Common myeloid progenitor, CD34-positive (primary cell): ENCODE measurements at places on chromosomes 12 and 14.

DNA sequence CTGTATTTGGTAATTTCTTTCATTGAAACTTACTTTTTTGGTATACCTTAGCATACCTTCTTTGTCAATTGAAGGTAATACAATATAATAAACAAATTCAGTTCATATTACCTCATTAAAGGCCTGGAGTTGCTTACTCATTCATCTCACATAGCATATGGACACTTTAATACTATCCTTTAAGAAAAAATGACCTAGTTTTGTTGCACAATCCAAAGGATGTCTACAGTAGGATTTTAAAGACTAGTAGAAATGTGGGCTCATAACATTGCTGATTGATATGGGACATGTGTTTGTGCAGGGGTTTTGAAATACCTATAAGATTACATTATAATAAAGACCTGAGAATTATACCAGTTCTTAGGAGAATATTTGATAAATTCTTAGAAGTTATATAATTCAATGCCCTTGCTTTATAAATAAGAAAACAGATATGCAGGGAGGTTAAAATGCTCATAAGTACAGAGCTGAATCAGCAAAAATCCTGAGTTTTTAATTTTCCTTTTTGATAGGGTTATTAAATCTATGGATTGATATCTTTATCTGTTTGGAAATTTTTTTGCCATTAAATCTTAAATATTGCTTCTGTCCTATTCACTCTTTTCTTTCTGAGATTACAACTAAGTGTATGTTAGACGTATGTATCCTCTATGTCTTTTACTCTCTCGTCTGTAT is 352.1 kb downstream of the ATP23 start:
- no peak for DNase-seq

DNA sequence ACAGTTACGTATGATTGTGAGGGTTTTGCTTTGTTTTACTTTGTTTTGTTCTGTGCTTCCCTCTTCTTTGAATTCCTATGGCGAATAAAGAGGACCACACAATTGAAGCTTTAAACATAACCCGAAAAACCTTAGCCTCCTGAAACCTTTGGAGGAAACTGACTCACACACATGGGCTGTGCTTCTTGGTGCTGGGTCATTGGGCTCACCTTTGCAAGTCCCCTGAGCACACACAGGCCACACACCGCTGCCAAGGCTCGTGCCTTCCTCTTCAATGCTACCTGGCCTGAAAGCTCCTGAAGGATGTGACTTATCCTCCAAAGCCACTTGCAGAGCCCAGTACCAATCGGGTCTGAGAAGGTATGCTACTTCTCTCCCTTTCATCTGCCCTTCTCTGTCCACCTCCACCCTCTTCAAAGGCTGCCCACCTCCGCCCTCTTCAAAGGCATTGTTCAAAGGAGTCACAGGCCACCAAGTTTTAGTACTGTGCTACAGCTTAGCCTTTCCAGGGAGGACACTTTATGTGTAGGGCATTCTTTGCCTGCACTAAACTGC is 114.6 kb downstream of the FOXN3 start:
- no peak for DNase-seq

- DNase-seq, result peak; percentile 96
Observed at GRCh38 chr12:121649819-121650353, 19.6 kb downstream of the MORN3 start.

DNA sequence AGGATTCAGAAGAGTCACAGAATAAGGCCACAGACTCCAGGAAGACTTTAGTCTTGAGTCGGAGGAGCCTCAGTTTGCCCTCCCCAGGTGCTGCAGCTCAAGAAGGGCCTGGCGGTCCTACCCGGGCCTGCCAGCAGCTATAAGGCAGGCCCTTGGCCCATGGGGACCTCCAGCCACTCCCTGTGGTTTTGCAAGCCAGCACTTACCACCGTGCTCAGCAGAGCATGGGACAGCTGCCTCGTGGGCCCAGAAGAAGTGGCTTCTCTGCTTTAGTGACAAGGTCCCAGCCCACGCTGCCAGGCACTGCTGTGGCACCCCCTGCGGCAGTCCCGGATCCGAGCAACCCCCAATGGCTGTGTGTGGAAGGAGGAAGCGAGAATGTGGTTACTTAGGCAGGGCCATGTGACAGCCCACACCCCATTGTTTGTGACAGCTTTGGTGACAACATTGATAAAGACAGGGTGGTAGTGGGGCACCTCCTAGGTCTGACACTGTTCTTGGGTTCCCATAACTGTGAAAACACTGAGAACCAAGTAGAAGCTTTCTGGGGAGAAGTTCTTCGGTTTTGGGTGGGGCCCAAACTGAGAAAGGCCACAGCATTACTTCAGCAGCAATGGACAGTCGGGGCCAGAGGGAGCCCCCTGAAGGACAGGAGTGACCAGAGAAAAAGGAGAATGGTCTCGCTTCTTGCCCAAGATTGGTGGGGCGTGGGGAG is at the start of gene SELPLG:
SELPLG (minus strand) TSS at position 361 of the 715 bp plus-strand sequence. CDS start 9,587 bp downstream, outside the sequence.
- DNase-seq, result peak; percentile 90

DNA sequence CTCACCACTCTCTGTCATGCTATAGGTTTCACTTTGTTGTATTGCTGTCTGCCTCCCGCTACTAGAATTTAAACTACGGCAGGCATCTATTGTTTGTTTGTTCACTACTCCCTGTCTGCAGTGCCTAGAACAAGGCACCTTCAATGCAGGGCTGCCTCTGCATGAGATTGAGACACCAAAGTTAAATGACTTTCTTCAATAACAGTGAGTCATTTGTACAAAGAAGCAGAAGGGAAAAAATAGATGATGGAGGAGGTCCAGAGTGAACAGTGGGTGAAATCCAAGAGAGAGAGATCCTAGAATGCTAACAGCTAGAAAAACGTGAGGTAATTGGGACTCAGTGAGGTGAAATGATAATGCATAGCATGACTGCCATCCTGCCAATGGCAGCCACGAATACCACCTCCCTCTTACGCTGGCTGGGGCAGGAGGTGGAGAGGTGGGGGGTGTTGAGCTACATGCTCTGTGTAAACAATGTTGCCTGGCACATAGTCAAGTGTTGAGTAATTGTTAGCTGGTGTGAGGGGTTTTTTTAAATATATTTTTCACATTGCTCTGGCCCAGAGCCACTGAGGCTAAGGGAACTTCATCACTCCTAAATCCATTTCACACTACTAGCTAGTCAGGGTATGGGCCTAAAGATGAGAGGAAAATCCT is 367.6 kb downstream of the RPS29 start:
- DNase-seq, result no peak

GRCh38 chr12:39275846-39276245 is 167.1 kb downstream of the KIF21A start:
- DNase-seq, result no peak

- no peak for DNase-seq
Observed at GRCh38 chr14:80260645-80261044, 49.3 kb upstream of the DIO2 start.

DNA sequence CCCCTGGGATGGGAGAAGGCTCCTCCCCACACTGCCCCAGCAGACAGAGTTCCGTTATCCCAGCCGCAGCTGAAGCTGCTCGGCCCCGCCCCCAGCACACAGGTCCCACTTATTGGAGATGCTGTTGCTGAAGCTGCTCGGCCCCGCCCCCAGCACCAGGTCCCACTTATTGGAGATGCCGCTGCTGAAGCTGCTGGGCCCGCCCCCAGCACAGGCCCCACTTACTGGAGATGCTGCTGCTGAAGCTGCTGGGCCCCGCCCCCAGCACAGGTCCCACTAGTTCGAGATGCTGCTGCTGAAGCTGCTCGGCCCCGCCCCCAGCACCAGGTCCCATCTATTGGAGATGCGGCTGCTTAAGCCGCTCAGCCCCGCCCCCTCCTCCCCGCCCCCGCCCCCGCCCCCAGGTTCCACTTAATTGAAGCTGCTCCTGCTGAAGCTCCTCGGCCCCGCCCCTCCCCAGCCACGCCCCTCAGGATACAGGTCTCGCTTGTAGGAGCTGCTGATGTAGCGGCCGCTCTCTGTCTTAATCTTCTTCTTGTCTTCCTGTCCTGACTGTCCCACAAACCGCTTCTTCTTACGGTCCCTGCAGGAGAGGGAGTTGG is 12.0 kb downstream of the CFAP73 start:
- peak; percentile 27 for DNase-seq

- no peak for DNase-seq
Observed at GRCh38 chr14:30520536-30520935, 38.4 kb upstream of the G2E3 start.

DNA sequence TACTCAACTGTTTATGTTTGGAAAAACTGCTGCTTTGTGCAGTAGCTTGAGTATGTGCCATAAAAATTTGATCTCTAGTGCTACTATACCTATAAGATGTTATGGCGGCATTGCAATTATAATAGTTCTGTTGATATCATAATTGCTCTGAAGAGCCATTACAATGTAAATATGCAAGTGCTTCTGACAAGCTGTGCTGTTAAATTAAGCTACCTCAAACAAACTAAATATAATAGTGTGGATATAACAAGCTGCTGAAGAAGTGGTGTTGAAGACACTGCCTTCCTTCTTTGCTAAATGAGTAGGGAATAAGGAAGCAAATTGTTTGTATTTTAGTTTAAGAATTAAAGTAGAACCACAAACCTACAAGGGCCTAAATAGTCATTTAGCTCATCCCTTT is 301.0 kb upstream of the MIS18BP1 start:
- DNase-seq, result no peak

DNA sequence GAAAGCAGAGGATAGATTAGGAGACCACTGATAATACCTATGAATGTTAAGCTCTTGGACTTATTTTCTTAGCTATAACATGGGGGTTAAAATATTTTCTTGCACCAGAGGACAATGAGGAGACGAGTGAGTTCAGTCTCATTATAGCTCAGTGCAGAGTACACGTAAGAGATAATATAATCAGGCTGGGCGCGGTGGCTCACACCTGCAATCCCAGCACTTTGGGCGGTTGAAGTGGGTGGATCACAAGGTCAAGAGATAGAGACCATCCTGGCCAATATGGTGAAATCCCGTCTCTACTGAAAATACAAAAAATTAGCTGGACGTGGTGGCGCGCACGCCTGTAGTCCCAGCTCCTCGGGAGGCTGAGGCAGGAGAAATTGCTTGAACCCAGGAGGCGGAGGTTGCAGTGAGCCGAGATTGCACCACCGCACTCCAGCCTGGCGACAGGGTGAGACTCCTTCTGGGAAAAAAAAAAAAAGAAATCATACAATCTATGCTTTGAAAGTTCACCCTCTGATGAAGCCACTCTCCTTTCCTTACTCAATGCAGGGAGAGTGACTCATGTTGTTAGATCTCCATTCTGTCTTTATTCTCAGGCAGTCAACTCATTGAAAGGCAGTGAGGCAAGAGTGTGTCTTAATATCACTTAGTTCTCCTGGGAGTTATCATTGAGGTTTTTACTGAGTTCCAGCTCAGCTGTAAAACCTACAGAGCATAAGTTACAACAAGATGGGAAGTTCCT is 134.2 kb downstream of the SYNE2 start:
- no peak for DNase-seq

- no peak for DNase-seq
Observed at GRCh38 chr12:120055231-120056000, 61.1 kb downstream of the RAB35 start.

- no peak for DNase-seq
Observed at GRCh38 chr12:26896913-26897312, 40.9 kb downstream of the INTS13 start.

- DNase-seq, result no peak
Observed at GRCh38 chr14:58765418-58765831, 127.7 kb downstream of the DACT1 start.

DNA sequence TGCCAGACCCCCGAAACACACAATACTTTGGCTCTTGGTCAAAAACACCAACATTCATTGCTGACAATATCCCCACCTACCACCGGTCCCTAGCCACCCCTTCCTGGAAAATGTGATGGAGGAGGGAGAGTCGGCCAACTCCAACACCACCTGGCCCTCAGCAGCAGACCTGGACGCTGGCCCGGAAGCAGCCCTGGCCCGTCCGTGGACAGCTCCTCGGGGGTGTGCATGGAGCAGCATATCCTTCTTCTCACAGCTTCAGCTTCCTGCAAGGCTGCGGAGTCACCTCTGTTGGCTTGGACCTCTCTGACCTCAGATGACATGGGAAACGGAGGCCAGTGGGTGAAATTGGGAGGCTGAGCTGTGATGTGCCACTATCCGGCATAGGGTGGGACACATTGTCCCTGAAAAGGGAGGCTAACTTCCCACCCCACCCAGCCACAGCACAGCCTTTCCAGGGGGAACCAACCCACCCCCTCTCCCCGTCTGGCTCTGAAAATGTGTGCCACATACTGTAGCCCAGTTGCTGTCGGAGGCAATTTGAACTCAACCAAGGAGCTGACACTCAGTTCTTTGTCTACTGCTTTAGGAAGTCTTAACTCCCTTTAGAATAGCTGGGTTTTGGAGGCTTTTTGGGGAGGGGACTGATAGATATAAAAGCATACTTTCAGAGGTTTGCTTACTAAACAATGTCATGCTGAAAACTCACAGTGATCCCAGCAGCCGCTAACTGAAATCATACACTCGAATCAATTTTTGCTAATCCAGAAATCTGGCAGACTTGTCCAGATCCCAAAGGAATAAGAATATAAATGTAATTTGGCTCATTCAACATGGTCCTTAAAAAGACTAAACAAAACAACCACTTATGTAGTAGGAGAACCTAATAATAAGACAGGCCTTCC is 43.1 kb upstream of the LTA4H start:
- peak; percentile 41 for DNase-seq

DNA sequence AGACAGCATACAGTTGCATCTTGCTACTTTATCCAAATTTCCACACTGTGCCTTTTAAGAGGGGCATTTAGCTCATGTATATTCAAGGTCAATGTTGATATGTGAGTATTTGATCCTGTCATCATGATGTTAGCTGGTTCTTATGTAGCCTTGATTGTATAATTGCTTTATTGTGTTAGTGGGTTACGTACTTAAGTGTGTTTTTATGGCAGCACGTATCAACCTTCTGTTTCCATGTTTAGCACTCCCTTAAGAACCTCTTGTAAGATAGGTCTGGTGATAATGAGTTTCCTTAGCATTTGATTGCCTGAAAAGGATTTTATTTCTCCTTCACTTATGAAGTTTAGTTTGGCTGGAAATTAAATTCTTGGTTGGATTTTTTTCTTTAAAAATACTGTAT is 445.2 kb downstream of the NAV3 start:
- no peak for DNase-seq

DNA sequence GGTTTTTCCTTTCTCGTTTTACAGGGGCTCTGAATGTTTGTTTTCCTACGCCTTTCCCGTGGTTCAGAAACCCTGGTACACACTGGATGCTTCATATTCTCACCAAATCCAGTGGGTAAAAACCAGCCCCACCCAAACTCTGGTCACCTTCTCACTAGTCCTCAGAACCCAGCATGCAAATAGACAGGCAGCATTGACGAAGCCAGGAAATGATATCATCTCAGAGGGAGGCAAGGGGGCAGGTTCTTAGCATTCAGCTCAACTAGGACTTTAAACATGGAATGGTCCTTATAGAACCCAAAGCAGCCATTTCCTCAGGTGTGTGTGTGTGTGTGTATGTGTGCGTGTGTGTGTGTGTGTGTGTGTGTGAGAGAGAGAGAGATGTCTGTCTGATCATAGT is 142.0 kb downstream of the KCNK10 start:
- no peak for DNase-seq
